Esophagus squamous epithelium (tissue), 5 donors: ENCODE measurements at places on chromosomes 12 and 14.

- DNase-seq, result no peak
These were observed 35.8 kb downstream of the CKAP4 start for GRCh38 chr12:106211973-106212372.

DNA sequence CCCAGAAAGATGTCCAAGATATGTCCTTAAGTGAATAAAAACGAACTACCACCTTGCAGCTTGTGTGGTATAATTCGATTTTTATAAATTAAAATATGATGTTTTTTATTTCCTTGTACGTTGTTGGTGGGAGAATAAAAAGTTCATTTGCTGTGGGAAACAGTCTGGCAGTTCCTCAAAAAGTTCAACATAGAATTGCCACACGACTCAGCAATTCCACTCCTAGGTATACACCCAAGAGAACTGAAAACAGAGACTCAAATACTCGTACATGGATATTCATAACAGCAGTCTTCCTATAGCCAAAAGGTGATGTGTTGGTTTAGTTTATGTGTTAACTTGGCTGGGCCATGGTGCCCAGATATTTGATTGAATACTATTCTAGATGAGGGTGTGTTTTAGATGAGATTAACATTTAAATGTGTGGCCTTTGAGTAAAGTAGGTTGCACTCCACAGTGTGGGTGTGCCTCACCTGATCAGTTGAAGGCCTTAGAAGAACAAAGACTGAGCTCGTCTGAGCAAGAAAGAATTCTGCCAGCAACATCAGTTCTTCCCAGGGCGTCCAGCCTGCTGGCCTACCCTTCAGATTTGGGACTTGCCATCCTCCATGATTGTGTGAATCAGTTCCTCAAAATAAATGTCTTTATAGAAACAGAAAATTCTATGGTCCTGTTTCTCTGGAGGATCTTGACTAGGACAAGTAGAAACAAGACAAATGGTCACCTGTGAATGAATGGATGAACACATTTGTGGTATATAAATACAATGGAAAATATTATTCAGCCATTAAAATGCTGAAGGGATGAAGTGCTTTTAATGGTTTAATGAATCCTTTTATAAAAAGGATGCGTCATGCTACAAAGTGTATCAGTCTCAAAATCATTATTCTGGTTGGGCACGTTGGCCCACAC is 5.1 kb upstream of the DENR start:
- no peak for DNase-seq

DNA sequence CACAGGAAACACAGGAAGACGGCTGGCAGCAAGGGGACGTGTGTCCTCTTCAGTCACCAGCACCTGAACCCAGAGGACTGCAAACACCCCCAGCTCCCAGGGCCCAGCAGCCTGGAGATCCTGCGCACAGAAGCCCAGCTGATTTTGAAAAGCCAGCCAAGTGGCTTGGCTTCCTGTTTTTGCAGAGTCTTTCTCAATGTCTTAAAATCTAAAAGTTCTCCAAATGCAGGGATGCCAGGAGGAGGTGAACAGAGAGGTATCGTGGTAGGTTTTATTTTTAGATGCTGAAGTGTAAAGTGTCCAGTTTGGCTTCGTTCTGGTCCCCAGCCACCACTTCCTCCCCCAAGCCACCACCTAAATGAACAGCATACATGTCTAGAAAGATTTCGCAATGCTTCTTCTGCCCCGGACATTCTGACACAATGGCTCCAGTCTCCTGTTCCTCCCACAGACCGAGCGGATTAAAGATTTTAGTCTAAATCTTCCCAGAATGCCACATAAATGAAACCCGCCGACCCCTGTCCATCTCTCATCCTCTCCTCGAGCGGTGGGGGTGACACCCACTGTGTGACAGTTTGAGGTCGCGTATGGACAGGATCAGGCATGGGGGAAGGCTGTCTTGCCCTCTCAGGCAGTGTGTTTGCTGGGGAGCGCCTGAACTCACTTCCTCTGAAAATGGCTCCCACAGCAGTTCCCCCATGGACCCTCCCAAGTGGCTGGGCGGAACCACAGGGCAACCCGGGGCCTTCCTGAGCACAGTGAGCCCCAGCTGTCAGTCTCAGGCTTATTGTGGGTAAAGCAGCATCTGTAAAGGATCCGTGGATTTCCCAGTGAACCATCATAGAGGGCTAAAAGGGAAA is 41.6 kb downstream of the ITPK1 start:
- no peak for DNase-seq

DNA sequence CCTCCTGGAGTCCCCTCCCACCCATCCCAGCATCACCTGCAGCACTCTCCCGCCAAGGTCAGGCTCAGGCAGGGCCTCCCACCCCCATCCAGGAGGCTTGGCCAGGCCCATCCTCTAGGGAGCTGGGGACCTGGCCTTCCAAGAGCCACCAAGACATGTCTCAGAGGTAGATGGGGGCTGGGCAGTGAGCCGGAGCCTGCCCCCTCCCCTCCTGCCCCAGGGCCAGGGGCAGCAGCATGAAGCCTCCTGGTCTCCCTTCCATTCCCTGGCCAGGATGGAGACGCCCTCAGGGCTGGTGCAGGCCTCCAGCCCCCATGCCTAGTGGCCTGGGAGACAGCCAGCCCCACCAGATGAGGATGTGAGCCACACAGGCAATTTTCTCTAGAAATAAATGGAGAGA is 69.3 kb upstream of the C14orf180 start:
- DNase-seq, result no peak

GRCh38 chr12:120710805-120711296 is 593 bp downstream of the UNC119B start:
- no peak for DNase-seq

DNA sequence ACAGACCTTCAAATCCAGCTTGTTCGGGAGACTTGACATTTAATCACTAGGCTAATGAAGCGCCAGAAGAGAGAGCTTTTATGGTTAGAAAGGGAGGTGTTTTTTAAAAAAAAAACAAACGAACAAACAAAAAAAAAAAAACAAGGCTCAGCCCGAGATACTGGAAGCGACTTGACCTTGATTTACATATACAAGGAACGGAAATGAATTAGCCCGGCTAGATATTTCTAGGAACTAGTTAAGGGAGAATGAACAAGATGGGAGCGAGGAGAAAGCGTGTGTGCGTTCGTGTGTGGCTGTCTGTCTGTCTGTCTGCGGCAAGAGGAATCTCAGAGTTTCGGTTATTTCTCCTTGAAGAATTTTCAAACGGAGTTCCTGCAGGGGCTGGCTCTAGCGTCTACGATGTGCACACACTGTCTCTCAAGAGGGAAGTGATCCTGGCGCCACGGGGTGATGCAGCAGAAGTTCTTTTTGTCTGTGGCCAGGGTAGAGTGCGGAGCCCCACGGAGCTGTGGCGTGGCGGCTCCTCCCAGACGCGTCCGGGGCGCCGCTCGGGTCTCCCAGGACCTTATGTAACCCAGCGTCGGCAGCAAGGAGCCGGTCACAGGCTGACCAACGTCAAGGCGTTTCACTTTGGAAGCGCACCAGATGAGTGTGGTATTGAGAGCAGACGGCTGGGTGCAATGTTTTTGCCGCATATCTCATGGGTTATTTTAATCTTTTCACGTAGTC is 18.8 kb downstream of the SOCS2 start:
- peak; percentile 17 for DNase-seq

GRCh38 chr14:88326352-88327103 is 3.5 kb upstream of the KCNK10 start:
- DNase-seq, result no peak

DNA sequence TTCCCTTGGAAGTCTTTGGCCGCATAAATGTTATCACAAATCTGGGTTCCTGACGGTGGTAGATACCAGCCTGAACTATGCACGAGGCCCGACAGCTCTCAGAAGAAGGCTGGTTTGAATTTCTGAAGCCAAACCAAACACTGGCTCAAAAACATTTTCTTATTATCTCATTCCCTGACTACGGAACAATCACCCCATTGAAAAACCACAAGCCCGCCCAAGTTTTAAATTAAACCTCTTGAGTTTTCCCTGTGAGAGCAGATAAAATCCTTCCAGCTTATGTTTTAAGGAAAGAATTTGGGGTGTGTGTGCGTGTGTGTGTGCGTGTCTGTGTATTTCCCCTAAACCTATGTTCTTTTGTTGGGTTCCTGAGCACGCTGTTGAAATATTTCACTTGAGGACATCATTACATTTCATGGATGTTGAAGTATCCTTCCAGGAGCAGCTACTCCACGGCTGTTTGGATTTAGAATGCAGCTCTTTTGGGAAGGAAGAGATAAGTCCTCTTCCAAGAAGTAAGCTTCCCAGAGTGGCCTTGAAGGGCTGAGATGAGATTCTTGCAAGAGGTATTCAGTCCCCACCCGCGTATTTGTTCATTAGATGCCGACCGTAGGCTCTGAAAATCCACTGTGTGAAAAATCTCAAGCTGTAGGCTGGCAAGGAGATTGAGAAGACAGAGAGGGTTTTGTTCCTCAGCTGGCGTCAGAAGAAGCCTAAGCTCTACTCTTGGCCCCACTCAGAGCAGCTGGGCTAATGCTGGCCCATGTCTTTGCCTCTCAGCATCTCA is 131.0 kb upstream of the NCOR2 start:
- no peak for DNase-seq

- no peak for DNase-seq
These were observed 72.6 kb downstream of the LRP6 start for GRCh38 chr12:12194206-12194605.

DNA sequence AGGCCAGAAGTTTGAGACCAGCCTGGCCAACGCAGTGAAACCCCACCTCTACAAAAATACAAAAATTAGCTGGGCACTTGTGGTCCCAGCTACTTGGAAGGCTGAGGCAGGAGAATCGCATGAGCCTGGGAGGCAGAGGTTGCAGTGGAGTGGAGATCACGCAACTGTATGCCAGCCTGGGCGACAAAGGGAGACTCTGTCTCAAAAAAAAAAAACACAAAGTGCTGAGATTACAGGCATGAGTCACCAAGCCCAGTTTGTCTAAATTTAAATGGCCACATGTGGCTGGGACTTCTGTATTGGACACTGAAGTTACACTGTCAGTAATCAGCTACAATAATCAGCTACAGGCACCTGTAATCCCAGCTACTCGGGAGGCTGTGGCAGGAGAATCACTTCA is 100.9 kb upstream of the AEBP2 start:
- DNase-seq, result no peak

DNA sequence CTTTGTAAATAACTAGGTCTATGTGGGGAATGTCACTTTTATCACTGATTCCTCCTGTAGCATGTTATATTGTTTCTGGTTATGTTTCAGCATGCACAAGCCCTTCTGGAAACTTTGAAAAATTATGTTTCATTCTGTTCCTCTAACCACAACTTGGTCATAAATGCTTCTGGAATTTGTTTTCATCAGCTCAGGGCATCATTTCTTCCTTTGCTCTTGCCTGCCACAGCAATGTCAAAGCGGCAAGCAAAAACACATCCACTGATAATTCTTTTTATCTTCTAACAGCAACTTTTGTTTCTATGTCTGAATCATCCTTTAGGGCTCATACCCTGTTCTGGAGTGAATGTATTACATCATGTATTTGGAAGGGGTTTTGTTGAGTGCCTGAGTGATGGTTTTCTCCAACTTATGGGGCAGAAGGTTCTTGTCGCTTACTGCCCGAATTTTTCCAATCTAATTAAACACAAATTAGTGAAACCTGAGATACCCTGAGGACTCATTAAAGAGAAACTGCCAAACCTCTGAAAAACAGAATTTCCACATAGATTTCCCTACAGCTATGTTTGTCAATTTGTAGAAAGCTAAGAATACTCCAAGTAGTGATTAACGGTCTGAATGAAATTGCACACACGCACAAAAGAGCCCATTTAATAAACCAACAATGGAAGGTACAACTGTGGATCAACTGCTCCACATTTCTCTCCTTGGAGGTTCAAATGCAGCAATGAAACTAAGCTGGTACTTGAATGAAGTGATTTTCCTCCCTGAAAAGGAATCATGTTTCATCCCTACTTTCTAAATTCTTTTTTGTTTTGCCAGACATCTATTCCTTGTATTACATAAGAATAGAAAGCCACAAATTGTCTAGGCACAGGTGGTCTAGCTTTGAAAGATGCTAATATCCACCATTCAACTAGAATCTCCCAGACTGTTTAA is 173.5 kb upstream of the KRR1 start:
- no peak for DNase-seq

DNA sequence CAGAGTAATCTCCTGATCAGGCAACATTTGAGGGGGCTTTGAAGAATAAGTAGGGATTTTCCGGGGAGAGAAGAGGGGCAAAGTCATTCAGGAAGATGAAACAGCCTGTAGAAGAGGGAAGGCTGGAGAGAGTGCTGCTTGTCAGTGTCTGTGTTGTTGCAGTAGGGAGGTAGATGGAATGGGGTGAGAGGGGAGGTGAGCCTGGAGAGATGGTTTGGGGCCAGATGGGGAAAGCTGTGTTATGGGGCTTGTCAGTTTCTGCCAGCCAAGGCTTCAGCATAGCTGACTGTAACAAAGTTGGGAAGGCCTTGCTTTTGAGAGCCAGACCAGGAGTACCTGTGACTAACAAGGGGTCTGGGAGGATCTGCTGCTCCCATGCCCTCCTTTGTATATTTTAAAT is 18.0 kb downstream of the BICD1 start:
- DNase-seq, result no peak

GRCh38 chr12:113900716-113901115 is 65.4 kb downstream of the RBM19 start:
- DNase-seq, result no peak

- DNase-seq, result no peak
These were observed 1.3 kb upstream of the IGFBP6 start for GRCh38 chr12:53096089-53096741.

DNA sequence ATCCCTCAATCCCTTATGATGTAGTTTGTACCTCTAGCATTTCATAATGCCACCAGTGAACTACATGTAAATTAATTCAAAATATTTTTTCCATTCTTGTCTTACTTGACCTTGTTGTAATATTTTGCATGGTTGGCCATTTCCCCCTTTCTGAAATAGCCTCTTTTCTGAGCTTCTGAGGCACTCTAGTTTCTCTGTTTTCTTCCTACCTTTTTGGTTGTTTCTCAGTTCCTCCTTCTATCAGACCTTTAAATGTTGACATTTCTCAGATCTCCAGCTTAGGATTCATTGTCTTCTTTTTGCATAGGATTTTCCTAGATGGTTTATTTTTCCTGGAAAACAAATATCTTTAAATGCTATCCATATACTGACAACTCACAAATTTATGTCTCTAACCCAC is 9.8 kb upstream of the RMST start:
- no peak for DNase-seq

DNA sequence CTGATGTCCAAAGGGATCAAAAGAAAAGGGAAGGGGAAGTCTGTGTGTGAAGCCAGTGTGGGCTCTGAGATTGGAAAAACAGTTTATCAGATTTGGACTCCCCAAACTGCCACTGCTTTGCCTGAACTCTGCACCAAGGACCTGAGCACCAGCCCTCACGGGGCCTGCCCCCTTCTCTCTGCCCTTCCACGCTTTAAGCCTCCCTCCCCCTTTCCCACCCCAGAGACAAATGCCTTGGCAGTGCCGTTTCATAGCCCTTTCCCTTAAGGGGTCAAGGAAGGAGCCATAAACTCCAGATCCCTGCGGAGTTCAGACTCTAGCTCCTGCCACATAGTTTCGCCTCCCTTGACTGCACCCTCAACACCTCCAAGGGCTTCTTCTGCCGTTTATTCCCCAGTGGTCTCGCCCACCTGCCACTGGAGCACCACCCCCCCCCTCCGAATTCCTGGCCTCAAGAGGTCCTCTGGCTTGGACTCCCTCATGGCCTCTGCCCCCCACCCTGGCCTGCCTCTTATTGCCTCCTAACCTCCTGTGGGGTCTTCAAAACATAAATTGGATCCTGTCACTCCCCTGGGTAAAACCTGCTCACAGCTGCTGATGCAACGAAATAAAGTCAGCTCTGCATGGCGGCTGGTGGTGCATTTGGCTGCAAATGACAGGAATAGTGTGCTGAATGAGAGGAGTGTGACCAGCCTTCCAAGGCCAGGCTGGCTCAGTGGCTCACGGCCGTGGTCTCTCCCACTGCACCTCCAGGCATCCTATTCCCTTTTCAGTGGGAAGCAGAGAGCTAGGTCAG is 18.8 kb downstream of the SLC25A29 start:
- DNase-seq, result no peak
